Activated T-cell treated with anti-CD3 and anti-CD28 coated beads for 1 hour (primary cell): ENCODE measurements at places on chromosomes 16 and 17.

DNA sequence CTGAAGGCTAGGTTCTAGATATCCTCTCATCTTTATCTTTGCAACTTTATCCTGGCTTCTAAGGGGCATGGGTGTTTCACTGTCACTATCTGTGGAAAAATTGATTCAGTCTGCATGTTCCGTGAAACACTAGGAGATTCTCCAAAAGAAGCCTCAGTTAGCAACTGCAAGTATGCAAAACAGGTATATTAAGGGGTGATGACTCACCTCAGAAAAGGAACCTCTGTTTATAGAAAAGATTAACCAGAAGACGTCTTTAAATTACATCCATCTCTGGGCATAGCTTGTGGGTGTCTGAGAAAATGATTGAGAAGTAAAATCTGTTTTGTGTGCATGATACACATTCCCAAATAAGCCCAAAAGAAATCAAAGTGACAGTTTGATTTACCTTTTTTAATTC is 353.8 kb upstream of the HSBP1 start:
- no peak for DNase-seq

DNA sequence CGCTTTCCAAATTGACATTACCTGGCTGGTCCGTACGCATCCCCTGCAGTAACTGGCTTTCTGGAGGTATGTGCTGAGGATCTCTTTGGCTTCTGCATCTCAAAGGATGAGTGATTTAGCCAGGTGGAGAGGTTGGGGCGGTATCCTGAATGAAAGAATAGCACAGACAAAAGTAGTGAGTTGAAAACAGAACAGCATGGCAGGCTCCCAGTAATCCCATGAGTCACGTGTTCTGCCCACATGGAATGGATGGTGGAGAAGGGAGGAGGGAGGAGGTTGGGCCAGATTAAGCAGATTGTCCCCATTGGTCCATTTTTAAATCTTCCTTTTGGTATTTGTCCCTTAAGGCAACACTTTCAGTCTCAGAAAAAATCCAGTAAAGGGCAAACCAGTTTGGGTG is 176.0 kb downstream of the WWOX start:
- DNase-seq, result no peak

DNA sequence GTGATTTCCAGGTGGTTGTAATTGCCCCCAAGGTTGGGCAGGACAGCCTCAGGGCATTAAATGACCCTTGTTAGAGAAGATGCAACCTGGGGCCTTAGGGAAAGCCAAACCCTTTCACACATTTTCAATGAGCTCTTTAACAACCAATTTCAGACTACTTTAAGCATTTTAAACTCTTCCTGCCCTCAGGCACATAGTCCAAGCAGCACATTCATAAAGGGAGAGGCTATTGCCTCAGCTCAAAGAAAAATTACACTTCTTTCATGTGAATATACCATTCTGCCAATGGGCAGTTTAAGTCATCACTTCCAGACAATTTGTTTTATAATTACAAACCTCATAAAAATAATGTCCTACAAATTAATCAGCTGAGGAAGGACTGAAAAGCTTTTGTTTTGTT is 544.5 kb downstream of the NPIPA7 start:
- no peak for DNase-seq

DNA sequence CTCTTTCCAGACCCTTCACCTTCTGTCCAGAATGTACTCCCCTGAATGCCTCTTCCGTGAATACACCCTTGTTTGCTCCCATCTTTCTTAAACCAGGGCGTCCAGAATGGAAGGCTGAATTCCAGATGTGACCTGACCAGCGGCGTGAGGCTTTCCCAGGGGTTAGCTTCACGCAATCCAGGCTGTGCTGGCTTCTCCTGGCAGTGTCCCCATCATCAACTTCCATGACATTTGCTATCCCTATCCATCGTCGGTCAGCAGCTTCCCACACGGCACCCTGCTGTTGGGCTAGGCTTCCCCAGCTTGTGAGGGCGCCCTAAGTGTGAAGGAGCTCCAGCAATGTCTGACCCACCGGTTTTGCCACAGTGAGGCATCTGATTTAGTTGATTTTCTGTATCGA is 339.8 kb upstream of the TNRC6C start:
- no peak for DNase-seq

GRCh38 chr17:65154770-65155589 is 17.8 kb downstream of the RGS9 start:
- DNase-seq, result no peak

GRCh38 chr17:71986886-71987285 is 133.9 kb upstream of the SOX9 start:
- no peak for DNase-seq

GRCh38 chr17:78673395-78673794 is 96.2 kb upstream of the DNAH17 start:
- DNase-seq, result no peak

GRCh38 chr17:45861165-45861564 is 16.5 kb downstream of the SPPL2C start:
- DNase-seq, result no peak

GRCh38 chr17:66542129-66542966 is 239.9 kb downstream of the PRKCA start:
- no peak for DNase-seq

DNA sequence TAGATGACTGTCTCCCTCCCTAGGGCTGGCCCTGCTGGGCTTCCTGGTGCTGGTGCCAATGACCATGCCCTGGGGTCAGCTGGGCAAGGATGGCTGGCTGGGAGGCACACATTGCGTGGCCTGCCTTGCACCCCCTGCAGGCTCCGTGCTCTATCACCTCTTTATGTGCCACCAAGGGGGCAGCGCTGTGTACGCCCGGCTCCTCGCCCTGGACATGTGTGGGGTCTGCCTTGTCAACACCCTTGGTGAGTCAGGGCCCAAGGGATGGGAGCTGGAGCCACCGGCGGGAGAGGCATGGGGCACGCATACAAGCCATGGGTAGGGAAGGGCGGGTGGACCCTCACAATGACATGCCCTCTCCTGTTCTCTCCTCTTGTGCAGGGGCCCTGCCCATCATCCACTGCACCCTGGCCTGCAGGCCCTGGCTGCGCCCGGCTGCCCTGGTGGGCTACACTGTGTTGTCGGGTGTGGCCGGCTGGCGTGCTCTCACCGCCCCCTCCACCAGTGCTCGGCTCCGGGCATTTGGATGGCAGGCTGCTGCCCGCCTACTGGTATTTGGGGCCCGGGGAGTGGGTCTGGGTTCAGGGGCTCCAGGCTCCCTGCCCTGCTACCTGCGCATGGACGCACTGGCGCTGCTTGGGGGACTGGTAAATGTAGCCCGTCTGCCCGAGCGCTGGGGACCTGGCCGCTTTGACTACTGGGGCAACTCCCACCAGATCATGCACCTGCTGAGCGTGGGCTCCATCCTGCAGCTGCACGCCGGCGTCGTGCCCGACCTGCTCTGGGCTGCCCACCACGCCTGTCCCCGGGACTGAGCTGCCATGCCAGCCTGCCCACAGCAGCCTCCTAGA is 2.2 kb downstream of the PAQR4 start:
- no peak for DNase-seq

DNA sequence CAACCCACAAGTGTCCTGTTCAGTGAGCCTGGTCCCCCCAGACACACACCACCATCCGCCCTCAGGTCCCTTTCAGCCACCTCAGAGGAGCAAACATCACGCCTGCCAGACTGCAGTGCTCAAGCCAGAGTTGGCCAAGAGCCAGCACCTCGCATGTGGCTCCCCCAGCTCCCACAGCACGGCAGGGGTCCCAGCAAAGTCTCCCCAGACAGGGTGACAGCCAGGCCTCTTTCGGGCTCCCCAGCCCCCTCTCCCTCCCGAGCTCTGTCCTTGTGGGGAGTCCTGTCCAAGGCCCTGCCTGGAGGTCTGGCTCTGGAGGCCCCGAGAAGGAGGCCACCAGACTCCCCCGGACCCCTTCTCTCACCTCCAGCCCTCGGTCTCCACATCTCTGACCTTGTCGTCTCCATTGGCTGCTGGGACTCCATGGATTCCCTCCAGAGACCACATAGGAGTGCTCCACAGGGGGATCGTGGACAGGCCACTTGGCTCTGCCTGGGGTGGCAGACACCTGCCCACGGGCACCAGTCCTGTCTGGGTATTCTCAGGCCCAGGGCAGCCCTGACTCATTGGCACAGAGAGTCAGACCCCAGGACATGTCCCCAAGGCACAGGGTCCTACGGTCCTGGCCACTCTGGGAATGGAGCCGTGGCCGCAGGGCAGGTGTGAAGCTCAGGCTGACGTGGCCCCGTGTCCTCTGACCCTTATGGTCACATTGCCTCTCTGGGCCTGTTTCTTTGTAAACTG is 1.8 kb upstream of the MYADML2 start:
- no peak for DNase-seq

- DNase-seq, result no peak
Observed at GRCh38 chr17:44892250-44892649, 7.0 kb downstream of the EFTUD2 start.

DNA sequence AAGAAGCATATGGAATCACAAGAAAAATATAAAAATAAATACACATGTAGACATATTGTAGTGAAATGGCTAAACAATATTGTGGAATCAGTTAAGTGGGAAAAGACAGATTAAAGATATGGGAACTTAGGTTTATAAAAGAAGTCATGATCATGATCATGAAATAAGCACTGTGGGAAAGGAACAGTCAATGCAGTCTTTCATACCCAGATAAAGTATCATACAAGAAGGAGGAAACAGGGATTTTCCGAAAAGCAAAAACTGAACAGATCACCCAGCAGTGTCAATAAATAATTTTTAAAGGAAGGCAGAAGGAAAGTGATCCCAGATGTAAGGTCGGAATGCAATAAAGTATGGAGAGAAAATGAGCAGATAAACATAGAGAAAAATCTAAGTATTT is 71.6 kb downstream of the NETO2 start:
- DNase-seq, result no peak

DNA sequence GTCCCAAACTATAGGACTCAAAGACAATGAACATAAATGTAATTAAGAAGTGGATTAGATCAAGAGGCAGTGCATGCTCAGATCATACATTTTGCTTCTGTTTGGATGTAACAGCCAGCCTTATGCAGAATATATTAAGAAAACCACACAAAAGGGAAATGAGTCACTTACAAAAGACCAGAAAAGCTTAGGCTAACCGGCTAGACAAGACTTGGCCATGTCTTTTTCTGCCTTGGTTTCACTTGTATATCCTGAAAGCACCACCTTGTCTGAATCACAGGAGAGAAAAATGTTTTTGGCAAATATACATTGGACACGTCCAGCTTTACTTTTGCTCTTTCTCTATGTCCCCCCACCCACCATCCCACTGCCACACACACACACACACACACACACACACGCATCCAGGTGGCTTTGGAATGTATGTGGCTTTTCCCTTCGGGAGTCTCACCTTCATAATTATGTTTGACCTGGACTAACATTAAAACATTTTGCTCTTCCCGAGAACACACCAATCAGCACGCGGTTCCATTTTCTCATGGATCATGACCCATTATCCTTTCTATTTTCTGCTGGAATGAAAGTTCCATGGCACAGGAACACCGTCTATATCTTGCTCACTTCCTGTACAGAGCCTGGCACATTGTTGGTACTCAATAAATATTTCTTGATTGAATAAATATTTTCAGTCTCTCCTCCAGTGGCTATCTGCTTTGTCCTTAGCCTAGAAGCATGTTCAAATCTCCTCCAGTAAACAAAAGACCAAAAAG is 64.6 kb downstream of the CDK5R1 start:
- DNase-seq, result no peak

DNA sequence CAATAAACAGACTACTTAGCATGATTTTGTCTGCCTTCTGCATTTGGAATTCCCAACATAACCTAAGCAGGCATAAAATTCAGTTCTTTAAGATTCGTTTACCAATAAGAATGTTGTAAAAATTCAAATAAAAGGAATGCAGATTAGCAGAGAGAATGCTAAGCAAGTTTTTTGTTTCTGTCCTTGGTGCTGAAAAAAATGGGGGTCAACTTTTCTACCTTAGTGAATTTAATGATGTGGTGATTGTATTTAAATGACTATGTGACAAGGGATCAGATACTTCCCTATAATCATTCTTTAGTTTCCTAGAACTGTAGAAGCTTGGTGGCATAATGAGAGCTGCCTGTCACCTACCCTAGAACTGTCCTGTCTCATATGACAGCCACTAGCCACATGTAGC is 159.5 kb downstream of the RBFOX1 start:
- no peak for DNase-seq

- no peak for DNase-seq
Observed at GRCh38 chr17:32120716-32121115, 21.6 kb upstream of the RHOT1 start.

DNA sequence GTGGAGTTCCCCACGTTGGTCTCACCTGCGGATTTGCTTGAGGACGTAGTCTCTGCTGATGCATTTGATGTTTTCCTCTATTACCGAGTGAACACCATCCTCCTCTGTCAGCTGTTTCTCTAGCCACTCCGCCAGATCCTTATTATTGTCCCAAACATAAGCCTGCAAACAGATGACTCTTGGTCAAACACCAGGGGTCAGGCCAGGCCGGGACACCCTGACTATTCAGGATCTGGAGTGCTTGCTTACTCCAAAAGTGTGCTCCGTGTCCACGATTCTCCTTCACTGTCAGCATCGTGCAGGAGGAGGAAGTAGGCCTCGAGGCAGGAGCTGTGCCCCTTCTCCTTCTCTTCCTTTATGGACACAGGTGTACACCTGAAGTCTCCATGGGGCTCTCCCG is 140.2 kb downstream of the AATF start:
- no peak for DNase-seq

DNA sequence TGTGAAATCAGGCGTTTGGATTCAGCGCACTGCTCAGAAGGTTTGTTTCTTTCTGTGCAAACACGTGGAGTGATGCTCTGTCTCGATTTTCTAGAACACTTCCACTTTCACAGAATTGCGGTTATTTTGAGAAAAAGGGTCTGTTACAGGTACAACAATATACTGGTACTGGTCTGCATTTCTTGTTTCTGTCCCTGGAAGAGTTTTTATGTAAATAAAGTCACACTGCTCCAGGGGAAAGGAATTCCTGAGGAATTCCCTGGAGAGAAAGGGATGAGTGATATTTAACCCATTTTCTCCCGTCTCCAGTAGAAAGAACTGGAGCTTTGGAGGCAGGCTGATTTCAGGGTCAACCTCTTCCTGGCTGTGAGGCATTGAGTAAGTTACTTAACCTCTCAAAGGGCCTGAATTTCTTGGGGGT is 16.2 kb upstream of the RMI2 start:
- no peak for DNase-seq

- DNase-seq, result no peak
Observed at GRCh38 chr17:74840989-74841666, 18.6 kb downstream of the GRIN2C start.

DNA sequence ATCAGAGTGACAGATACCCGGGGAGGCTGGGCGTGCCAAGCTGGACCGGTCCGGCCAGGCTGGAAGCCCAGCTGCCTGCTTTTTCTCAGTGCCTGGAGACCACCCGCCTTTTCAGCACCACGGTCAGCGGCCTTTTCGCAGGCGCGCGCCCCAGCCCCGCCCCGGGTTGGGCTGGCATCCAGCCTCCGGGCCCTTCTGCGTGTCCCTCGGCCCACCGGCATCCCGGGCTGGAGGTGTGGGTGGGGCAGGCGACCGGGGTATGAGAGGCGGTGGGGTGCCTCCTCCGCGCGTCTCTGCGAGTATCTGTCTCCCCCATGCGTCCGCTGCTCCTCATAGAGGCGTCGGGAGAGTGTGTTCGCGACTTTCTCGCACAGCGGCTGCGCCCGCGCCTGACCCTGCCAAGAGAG is 102.5 kb downstream of the MRM1 start:
- DNase-seq, result peak; percentile 42

- DNase-seq, result no peak
Observed at GRCh38 chr17:82793974-82794630, 42.2 kb downstream of the TBCD start.

GRCh38 chr16:74829637-74830036 is 55.0 kb upstream of the FA2H start:
- no peak for DNase-seq

GRCh38 chr16:81894592-81894991 is 115.5 kb downstream of the PLCG2 start:
- no peak for DNase-seq
